ENCODE measurements at places on chromosomes 2 and 18. TPM values are rescaled to one million over a fixed set of nuclear protein-coding genes. Genes with fewer than 3 reads are reported as not detected.

The CTAGE1 gene
- not detected for total RNA-seq

The FSHR gene
- total RNA-seq = not detected

The HOXD12 gene
- total RNA-seq = not detected

The TRIB2 gene
- 4.4 TPM for total RNA-seq
